Endothelial cell of umbilical vein (primary cell): ENCODE measurements at places on chromosomes 7 and 10. TPM values are rescaled to one million over a fixed set of nuclear protein-coding genes. Genes with fewer than 3 reads are reported as not detected.

The CAPZA2 gene
- 343 and 347 TPM in 2 replicates for total RNA-seq

The NCF1 gene
- not detected in 2 replicates for total RNA-seq

The ATG9B gene
- total RNA-seq: not detected in 2 replicates

The SFRP5 gene
- total RNA-seq: not detected in 2 replicates

The NAT16 gene
- total RNA-seq: not detected in 2 replicates

The HYCC1 gene
- total RNA-seq: 43.2 and 51.8 TPM in 2 replicates
